ENCODE measurements at places on chromosomes 6 and 20.

GRCh38 chr6:20312606-20313005 lies 89.1 kb upstream of the E2F3 start:
- DNase-seq, result no peak

DNA sequence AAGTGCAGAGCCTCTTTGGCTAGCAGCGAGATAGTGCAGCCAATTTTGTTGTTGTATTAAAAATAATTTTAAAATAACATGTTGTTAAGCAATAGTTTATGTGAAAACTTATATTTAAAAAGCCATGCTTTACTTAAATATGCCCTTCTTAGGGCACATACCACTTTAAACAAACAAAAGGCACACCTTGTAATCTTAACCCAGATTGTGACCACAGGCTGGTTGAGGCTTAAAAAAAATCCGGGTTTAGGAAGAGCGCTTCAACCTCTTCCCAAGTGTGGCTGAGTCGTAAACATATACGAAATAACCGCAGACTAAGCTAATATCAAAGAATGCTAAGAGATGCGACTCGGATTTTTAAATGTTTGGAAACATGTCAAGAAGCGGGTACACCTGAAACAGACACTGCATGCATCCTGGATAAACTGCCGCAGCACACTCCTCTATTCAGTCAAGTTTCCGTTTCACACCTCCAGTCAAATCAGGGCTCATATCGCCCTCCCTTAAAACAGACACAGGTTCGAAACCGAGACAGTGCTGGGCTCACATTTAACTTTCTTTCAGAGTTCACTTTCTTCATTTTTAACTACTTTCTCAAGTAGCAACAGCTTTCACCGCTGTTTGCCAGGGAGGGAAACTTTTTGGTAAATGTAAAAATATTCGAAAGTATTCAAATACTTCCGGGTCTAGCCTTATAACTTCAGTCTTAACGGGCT lies 1.5 kb downstream of the DEK start:
- DNase-seq, result no peak

DNA sequence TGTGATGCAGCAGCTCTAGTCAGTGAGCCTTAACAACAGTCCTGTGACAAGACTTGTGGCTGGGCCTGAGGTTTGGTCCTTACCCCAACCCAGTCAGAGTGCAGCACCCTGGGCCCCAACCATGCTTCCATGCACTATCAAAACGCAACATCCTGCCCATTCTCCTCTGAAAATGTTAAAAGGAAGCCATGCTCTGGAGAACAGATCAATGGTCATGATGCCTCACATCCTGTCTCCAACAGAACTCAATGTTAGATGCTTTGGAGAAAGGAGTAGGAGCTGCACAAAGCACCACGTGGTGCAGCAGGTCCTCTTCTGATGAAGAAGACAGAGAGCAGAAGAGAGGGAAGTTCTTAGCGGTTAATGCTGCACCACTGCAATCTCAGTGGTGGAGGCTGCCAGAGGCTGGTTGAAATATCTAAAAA lies 41.9 kb downstream of the TRAM2 start:
- DNase-seq, result no peak

DNA sequence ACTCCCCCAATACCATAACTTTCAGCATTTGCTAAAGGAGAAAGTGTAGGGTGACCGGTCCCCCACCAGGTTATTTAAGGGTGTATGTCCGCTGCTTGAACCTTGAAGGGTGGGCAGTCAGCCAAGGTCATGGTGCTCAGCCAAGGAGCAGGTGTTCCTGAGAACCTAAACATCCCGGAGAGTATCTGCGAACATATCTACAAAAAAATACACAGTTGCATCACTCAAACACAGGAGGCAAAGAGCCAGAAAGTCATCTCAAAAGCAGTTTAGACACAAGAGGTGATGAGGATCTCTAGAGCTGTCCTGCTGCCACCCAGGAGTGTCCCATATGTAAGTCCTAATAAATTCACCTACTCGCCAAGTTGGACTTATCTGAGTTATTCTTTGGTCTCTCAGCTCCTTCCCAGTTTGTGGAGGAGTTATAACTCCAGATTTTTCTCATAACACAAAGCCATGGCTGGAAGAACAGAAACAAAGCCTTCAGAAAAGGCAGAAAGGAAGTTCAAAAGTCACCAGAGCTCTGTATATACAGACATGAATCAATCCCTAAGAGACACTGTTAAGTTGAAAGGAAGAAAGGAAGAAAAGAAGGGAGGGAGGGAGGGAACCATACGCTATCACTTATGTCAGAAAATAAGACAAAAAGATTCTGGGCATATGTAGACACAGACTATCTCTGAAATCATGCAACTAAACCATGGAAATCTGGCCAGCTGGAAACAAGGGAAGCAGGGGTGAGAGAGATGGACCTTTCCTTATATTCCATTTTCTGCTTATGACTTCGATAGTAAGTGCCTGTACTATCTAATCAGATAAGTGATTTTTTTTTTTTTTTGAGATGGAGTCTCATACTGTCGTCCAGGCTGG lies 11.3 kb downstream of the MBOAT1 start:
- DNase-seq, result no peak

DNA sequence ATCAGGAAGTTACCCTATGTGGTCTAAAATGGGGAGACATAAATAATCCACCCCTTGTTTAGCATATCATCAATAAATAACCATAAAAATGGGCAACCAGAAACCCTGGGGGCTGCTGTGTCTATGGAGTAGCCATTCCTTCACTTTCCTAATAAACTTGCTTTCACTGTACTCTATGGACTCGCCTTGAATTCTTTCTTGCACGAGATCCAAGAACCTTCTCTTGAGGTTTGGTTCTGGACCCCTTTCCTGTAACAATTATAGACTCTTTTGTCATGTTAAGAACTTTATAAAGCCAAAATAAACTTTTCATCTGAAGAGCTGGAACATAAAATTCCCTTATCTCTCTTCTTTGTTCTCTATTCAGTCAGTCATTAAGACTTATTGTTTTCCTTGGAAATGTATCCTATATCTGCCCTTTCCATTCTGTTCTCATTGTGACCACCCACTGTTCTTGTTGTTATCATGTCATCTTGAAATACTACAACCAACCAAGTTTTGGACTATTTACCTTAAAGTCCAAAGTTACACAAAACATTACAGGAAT lies 29.3 kb upstream of the ZBTB24 start:
- DNase-seq, result no peak

GRCh38 chr20:62366370-62367135 lies 559 bp downstream of the LAMA5 start:
- no peak for DNase-seq

DNA sequence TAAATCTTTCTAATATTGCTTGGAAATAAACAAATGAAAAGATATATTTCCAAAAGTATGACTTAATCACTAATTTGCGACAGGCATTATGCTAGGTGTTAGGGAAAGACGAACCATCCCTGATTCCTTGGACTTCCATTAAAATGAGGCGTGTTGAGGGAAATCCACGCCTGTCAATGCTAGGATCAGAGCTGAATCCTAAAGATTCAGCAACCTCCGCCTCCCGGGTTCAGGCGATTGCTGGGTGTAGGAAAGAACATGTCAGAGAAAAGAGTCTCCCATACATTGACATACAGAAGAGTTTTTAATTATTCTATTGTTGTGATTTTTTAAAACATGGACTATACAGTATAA lies 16.8 kb upstream of the PRSS16 start:
- no peak for DNase-seq

DNA sequence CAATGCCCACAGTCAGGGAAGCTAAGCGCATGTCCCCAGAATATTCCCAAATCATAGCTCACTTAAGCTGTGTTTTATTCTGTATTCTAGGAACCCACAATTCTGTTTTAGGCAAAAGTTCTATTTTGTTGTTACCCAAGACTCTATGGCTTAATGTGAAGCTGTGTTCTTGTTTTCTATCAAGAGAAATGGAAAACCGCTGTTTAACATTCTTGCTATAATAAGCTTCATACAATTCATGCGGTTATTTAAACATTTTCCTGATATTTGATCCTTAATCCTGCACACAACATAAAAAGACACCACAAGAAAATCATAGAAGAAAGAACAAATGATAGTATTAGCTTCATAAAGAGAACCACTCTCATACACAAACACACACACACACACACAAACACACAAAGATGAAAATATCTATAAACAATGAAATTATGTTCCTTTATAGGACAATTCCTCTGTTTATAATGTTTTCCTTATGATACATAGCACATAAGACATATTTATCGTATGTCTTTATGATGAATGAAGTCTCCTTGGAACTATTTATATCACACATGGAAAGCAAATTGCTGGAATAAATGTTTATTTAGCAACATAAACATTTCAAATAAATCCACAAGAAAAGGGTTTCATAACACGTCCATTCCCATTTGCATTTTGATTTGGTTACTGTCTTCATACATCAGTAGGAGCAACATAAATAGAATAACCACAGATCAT lies 16.4 kb upstream of the COL21A1 start:
- no peak for DNase-seq

GRCh38 chr6:54431466-54431865 lies 123.2 kb downstream of the TINAG start:
- no peak for DNase-seq

- no peak for DNase-seq
Observed at GRCh38 chr6:124607119-124607627, 355.1 kb upstream of the RNF217 start.
